H9 (cell line): ENCODE measurements at places on chromosomes 1 and 21. TPM values are rescaled to one million over a fixed set of nuclear protein-coding genes. Genes with fewer than 3 reads are reported as not detected.

- DNase-seq: no peak
These were observed 21.6 kb downstream of the SLC66A1 start for GRCh38 chr1:19333587-19334354.

DNA sequence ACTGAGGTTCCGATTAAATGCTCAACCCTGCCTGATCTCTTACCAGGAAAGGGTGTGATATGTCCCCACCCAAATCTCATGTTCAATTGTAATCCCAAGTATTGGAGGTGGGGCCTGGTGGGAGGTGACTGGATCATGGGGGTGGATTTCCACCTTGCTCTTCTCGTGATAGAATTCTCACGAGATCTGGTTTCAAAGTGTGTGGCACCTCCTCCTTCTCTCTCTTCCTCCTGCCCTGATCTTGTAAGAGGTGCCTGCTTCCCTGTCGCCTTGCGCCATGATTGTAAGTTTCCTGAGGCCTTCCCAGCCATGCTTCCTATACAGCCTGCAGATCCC, 34.9 kb downstream of the RSPH1 start:
- DNase-seq: no peak

GRCh38 chr1:60374537-60374936, 301.0 kb upstream of the C1orf87 start:
- no peak for DNase-seq

GRCh38 chr21:42426424-42426823, 22.7 kb downstream of the UBASH3A start:
- DNase-seq: no peak

- no peak for DNase-seq
These were observed 4.2 kb downstream of the RAP1GAP start for GRCh38 chr1:21664806-21665588.

GRCh38 chr1:111032295-111032897, 68.7 kb upstream of the LRIF1 start:
- DNase-seq: no peak

DNA sequence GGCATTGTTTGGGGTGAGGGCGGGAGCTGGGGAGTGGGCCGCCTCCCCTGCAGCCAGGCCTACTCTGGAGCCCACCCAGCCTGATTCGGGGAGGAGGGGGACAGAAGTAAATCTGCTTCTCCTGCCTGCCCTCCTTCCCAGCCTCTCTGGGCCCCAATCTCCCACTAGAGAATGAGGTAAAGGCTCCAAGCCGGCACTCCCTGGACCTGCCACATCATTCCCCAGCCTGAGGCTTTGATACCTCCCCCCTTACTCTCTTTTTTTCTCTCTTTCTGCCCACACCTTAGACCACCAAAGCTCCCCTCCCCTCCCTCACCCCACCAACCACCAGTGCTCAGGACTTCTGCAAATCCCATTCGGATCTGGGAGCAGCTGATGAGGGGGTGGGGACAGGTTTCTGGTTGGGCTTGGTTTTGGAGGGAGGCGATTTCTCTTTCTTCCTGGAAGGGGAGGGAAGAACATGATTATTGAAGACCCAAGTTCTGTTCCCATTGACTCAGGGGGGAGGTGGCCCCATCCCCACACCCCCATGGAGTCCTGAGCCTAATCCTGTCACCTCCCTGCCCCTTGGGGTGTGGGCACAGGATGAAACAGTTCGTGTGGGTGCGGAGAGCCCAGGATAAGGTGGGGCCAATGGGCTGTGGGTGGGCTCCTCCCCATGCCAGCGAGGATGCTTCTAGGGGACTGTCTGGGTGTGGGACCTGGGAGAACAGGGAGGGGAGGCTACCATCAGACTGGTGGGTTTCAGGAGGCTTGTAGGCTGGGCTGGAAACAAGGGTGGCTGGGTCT, 1.3 kb downstream of the MAP7D1 start:
- DNase-seq: no peak

CACNA1E gene
- total RNA-seq: 0.46 and 0.55 TPM in 2 replicates

OR2AK2 gene
- total RNA-seq: not detected in 2 replicates

GRCh38 chr1:183893561-183894289, 88.8 kb downstream of the RGL1 start:
- no peak for DNase-seq

ACKR1 gene
- total RNA-seq: 0.26 and 0.39 TPM in 2 replicates

ADAMTS1 gene
- total RNA-seq: 17.8 and 17.9 TPM in 2 replicates

DNA sequence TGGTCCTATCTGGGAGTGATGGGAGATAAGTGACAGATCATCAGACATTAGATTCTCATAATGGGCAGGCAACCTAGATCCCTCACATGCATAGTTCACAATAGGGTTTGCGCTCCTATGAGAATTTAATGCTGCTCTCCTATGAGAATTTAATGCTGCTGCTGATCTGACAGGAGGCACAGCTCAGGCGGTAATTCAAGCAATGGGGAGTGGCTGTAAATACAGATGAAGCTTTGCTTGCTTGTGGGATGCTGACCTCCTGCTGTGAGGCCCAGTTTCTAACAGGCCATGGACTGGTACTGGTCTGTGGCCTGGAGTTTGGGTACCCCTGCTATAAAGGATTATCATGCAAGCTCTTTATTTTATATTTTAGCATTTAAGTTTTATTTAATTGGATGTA, 72.0 kb downstream of the ZMYM4 start:
- no peak for DNase-seq

DNA sequence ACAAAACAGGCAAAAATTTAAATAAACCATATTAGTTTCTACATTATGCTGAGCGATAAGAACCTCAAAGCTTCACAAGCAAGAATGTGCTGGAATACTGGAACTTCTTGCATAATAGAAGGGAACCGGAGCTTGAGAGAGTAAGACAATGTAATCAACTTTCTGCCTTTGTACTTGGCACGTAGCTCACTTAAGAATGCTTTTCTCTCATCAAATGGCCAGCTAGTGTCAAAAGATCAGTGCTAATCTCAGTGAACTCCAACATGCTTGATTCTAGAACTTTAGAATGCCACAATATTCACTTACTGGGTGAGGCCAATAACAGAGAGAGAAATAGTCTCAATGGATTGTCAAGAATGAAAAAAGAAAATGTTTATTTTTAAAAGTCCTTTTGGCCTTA, 486.1 kb upstream of the LRRC7 start:
- DNase-seq: no peak

DNA sequence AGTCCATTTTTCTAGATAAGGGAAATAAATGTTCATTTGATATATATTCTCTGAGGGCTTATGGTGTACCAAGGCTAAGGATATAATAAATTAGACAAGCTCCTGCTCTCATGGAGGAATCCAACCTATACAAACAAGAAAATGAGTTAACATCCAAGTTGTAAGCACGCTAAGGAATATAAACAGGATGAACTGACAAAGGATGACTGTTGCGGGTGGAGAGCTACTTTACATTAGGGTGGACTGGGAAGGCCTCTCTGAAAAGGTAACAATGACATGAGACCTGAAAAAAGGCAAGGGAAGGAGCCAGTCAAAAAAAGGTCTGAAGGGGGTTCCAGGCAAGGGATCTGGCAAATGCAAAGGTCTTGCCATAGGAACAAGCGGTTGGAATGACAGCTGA, 3.1 kb downstream of the BCAR3 start:
- no peak for DNase-seq
